ENCODE measurements at places on chromosomes 3 and 15.

- DNase-seq: no peak
Measured at GRCh38 chr3:43248185-43248583, 38.2 kb upstream of the SNRK start.

DNA sequence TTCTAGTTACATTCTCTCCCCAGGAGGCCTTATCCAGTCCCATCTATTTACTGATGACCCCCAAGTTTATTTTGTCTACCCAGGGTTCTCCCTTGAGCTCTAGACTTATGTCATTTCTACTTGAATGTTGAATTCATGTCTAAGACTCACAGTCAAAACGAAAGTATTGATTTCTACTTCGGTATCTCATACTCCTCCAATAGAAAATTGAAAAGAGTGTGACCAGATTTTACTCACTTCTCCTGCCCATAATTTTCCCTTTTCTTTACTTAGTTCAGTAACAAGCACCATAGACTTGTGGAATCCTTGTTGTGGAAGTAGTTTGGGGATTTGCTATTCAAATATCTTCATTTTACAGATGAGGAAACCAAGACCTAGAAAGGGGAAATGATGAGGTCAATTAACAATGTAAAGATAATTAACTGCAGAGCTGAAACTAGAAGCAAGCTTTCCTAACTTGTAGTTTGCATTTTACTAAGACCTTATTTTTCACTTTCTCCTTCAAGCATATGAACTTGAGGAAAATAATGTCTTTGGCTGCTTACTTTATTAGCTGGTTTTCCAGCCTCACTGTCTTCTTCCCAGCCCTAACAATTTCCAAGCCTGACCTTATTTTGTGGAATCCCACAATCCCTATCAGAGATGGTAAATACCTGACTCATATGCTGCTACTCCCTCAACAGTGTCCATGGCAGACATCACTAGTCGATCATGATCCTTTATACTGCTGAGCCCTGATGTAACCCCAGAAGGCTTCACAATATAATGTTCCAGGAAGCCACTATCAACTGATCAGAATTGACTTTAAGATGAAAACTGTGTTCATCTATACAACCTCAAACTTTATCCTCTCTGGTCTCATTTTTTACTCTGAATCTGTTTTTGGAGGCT lies 123.9 kb upstream of the AGBL1 start:
- no peak for DNase-seq

DNA sequence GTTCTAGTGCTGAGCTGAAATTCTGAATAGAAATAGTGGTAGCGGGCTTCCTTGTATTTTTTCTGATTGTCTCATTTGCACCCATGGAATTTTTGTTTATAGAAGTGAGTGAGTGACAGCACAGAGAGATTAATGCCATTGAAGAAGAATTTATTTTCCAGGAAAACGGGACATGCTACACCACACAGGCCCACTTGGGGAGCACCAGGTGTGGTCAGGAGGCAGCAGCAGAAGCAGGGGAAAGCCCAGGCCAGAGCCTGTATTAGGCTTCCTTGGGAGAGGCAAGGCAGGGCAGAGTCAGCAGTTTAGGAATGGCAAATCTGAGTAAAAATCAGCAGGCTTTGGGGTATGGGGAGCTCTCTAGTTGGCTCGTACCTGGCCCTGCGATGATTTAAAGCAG lies 88.4 kb upstream of the ATP11B start:
- DNase-seq: no peak

DNA sequence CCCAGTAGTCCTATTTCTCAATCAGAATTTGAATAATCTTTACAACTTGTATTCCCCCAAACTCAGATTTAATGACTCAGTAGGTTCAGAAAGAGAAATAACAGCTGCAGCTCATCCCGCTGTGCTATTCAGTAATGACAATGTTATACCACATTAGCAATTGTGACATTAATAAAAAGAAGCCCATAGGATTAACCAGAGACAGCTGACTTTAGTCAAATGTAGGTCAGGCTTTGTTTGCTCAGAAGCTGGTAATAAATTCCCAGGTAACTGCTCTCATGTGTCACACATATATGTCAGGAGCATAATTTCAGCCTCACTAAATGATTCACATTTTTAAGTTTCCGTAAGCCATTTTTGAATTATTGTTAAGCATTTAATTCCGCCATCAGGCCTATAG lies 222.0 kb upstream of the UBE2E2 start:
- no peak for DNase-seq

DNA sequence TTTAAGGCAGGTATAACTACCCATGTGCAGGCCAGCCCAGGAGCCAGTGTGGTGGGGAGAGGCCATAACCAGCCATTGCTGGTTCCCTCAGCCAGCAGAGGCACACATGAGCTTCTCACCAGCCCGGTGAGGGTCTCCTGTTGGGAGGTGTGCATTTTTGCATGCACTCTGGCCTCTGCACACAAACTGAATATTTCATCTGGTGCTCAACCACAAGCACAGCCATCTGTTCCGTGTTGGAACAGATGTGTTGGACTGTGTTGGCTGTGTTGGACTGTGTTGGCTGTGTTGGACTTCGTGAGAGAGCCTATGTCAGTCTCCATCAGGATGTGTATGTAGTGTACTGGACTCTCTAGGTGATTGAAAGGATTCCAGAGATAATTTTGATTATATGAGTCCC lies 67.2 kb downstream of the RPL39L start:
- DNase-seq: no peak

DNA sequence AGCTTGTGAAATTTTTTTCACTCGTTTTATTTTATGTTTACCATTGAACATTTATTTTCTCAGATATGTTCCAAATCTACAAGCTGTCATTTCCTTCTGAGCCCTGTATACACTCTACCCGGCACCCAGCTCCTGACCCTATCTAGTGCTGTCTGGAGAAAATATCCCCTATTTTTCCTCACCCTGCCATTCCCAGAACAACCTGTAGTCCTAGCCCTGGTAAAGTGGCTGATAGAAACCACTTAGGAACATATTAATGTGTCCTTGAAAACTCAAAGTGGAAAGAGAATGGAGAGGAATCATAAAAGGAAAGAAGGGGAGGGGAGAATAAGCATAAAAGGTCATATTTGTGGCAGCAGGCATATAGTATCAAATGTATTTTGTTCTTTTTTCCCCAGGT lies 8.2 kb upstream of the TIMMDC1 start:
- DNase-seq: no peak

DNA sequence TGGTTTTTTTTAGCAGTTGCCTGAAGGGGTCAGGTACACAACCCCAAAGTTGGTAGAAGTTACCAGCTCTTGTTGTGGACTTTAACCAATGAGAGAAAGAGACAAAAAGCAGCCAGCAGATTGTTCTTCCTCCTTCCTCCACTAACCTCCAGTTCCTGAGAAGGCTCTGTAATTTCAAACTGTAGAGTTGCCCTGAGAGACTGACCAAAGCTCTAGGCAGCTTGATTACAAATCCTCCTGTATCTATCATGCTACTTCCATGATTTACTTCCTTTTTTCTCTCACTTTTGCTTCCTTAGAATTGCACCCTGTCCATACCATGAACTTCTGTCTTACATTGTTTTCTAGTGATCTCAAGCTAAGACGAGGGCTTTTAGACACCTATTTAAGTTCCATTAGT lies 29.2 kb downstream of the NSUN3 start:
- DNase-seq: no peak

DNA sequence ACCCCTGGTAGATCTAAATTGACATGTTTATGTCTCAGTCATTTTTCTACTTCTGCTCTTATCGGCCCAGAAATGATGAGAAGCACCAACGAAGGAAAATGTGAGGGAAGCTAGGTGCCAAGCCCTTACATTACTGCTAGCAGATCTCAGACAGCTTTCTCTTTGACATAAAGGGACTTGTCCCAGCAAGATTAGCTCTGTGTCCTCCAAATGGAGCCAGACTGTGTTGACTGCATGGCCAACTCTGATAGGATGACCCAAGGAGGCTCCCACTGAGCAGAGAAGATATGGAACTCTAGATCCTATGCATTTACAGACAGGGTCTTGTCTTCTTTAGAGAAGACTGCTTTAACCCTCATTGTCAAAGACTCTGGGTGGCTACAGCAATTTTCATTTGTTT lies 2.8 kb upstream of the MCTP2 start:
- DNase-seq: no peak

- no peak for DNase-seq
Measured at GRCh38 chr15:40289140-40289775, 6.4 kb upstream of the ANKRD63 start.

- DNase-seq: no peak
Measured at GRCh38 chr3:185741586-185741985, 83.3 kb downstream of the IGF2BP2 start.

DNA sequence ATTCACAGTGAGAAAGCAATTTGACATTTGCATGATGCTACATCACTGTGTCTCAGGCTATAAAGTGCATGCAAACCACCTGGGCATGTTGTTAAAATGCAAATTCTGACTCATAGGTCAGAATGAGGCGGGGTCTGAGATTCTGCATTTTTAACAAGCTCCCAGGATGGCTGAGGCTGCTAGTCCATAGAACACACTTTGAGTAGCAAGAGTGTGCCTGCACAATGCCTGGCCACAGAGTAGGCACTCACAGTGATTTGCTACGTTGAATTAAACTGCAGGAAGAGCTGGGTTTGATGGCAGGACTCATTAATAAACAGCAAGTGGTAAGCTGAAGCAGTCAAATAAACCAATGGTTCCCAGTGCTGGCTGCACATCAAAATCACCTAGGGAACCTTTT lies 48.1 kb downstream of the NTRK3 start:
- no peak for DNase-seq

DNA sequence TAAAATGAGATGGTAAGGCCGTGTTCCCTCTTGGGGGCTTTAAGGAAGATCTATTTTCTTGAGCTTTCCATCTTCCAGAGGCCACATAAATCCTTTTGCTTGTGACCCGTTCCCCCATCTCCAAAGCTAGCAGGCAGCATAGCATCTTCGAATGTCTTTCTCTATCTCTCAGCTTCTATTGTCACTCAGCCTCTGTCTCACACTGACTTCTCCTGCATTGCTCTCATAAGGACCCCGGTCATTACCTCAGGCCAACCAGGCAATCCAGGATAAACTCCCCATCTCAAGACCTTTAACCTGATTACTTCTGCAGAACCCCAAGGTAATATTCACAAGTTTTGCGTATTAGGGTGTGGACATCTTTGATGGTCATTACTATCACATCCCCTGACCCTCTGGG lies 250.3 kb upstream of the SOX2 start:
- no peak for DNase-seq

DNA sequence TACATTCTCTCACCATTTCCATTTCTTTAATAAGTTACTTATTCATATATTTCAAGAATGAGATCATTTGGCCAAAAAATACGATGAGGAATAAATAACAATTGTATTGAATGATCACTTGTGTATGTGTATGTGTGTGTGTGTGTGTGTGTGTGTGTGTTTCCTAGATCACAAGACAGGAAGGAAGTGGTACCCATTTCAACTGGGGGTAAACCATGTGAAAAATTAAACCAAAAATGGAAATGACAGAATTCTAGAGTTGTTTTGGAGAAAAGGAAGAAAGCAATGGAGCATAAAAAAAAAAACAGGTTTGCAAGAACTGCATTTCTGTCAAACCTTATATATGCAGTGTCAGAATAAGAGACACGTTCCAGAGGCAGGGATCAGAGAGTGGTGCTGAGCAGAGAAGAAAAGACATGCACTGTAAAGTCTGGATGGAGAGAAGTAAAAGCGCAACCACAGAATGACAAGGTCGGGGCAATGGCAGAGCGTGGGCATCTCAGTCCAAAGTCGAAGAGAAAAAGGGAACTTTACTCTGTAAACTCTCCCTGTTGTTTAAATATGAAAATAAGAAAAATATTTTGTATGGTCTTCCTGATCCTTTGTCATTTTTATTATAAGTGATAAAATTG lies 75.5 kb downstream of the PEX5L start:
- no peak for DNase-seq

DNA sequence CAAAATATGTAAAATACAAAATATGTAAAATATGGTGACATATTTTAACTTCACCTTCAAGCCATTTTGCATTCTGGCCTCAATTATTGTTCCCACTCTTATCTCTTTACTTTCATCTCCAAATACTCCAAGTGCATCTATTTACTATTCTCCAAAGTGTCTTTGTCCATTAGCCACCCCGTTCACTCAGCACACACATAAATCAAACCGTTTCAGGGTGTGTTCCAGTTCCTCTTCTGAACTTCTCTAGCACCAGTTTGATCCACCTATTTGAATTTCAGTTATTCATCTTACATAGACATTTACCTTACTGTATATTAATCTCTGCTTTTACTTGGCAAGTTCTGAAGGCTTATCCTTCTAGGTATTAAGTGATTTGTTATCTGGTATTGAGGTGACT lies 45.1 kb downstream of the SGO1 start:
- no peak for DNase-seq

DNA sequence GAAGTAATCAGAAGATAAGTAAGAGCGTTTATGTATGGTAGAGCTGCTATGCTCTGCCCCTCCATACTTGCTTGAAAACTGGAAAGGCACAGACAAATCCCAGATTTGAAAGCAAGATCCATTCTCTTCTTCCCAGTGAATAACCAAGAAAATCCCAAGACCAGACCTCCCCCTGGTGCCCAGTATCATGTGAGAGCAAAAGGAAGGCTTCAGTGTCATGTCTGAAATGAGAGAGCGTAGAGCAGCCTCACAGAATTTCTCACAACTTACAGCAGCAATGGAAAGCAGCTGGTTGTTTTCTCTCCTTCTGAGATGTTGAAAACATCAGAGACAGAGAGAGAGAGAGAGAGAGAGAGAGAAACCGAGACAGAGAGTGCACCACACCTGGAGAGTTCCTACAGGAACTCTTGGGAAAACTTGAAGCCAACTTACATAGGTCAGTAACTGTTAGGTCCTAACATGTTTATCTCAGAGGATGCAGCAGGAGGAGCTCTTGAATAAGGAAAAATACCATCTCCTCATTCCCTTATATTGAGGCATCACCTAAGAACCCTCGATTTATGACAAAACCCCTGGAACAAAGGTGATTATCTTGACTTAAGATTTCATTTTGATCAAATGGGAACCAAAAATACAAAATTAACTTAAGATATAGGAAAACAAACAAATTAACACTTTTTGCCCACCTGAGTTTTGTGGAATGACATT lies 273.3 kb downstream of the NSUN3 start:
- DNase-seq: no peak

GRCh38 chr3:13047296-13048165 lies 25.7 kb downstream of the IQSEC1 start:
- DNase-seq: no peak

DNA sequence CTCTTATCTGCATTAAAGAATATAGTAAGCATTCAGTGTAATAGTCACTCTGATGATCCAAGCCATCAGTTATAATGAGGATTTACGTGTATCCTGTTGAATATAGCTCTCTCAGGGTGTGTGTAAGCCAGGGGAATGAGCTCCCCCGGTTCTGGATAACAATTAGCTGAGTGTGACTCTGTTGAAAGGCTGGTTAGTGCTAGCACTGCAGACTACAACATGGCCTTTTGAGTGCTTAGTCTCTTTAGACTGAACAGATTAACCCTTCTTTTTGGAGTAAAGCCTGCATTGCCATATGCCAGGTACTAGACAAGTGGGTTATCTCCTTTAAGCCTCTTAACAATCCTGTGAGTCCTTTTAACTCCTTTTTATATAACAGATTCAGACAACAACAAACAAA lies 119.5 kb downstream of the TMEM108 start:
- no peak for DNase-seq

GRCh38 chr15:95261546-95261945 lies 1030.2 kb downstream of the MCTP2 start:
- DNase-seq: no peak

- no peak for DNase-seq
Measured at GRCh38 chr3:139267300-139268246, 76.2 kb upstream of the MRPS22 start.
